ENCODE measurements at places on chromosomes 3 and 15. TPM values are rescaled to one million over a fixed set of nuclear protein-coding genes. Genes with fewer than 3 reads are reported as not detected.

DNA sequence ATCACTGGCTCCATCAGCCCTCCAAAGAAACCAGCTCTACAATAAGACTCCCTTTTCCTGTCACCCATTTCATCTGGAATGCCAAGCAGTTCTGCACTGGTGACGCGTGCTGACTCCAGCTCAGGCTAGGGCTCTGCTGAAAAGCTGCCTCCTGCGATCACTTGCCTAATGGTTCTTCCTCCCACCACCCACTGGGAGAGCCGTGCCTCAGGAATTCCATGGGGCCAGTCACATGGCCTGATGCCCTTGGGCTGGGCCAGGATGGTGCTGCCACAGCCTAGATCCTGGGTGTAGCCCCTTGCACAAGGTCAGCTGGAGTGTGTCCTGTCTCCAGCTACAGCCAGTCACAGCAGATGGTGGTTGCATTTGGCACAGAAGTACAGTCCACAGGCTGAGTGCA lies 98.9 kb downstream of the DNAJB8 start:
- no peak for DNase-seq
- H3K27me3 ChIP-seq = no peaks in the 10 kb centered on the region
- peaks cover 17% of the 10 kb centered on the region for H3K4me1 ChIP-seq
- no peak overlapping the region for H3K4me3 ChIP-seq
- H3K27ac ChIP-seq = no peak overlapping the region

Gene PIERCE2
- not detected for total RNA-seq

DNA sequence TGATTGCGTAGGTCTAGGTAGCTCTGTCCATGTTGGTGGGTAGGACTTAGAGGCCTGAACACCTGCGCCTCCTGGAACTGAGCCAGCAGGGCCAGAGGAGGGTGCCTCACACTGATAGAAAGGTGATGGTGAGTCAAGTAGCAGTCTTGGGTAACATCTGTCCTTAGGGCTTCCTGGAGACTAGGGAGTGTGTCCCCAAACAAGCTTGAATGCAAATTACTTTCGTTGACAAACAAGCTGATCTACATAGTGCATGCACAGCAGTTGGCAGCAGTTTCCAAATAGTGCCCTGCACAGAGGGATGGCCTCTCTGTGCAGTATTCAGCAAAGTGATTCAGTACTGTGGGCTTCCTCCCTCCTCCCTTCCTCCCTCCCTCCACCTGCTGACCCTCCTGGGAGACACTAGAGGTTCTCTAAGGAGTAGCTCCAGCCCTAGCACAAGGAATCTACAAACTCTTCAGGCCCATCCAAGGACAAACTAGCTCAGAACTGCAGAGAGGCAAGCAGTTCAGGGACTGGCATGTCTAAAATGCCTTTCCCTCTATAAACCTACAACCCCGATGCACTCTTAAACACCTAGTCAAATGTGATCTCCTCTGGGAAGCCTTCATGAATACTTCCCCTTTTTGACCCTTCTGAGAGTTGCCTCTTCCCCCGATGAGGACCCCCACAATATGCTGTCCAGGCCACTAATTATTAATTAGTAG lies 61.0 kb downstream of the TLE3 start:
- no peaks in the 10 kb centered on the region for H3K4me1 ChIP-seq
- no peaks in the 10 kb centered on the region for H3K36me3 ChIP-seq
- DNase-seq = no peak

Gene CASR
- not detected for total RNA-seq

DNA sequence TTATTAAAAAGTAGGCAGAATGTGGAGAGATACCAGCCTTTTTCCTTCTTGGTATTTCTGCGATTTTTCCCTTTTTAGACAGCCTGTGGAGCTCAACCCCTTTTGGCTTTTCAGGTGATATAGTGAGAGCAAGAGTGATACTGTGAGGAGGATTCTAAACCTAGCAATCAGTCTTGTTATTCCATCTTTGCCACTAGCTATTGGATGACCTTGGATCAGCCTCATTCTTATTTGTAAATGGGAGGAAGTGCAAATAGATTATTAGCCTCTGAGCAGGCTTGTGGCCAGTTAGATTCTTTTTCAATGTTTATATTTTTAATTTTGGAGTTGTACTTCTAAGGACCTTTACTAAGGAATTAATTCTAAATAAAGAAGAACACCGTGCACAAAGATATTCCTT lies 34.0 kb downstream of the IQGAP1 start:
- no peak overlapping the region for H3K4me3 ChIP-seq
- peak; percentile 60 for DNase-seq
- H3K27ac ChIP-seq = peak overlapping the region; percentile 18
- H3K36me3 ChIP-seq = no peaks in the 10 kb centered on the region
- H3K4me1 ChIP-seq = peaks cover 57% of the 10 kb centered on the region

Gene KIF15
- 33.8 TPM for total RNA-seq

DNA sequence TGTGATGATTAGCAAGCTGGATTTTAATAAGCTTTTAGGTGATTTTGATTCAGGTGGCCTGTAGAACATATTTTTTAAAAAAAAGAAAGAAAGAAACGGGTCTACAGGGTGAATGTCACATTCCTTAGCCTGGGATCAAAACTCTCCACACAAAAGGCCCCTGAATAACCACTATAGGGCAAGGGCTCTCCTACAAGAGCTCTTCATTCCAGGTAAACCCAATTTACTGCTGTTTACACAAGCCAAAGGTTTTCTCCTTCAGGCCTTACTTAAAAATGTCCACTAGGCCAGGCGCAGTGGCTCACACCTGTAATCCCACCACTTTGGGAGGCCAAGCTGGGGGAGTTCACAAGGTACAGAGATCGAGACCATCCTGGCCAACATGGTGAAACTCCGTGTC lies 8.3 kb downstream of the MSL2 start:
- H3K4me3 ChIP-seq = no peak overlapping the region
- peaks cover 2% of the 10 kb centered on the region for H3K36me3 ChIP-seq
- no peaks in the 10 kb centered on the region for H3K27me3 ChIP-seq
- H3K4me1 ChIP-seq = peaks cover 94% of the 10 kb centered on the region
- DNase-seq = no peak

DNA sequence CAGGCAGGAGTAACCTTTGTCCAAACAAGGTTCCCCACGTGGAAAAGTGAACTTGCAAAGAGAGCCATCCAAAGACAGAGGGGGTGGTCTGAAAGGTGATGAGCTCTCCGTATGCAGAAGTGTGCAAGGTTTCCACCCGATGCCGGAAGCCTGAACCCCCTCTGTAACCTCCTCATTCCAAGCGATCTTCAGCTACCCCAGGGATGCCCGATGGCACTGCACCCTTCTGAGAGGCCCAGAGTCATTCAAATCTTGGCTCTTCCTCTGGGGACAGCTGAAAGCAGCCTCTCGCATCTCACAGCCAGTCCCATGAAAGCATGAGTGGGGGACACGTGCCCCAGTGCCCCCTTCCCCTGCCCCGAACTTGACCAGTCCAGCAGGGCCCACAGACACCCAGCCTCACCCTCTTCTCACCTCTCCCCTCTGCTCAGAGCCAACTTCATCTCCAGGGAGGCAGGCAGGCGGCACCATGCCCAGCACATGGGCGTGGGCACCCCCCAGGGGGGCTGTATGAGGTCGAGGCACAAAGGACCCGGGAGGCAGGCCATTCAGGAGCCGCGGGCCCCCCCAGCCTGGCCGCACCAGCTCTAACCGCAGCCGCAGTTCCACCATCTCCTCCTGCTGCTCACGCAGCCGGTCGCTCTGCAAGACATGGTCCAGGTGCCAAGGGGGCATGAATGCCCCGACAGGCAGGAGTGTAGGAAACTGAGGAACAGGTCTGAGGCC lies 8.7 kb downstream of the KIF7 start:
- H3K4me1 ChIP-seq = peaks cover 6% of the 10 kb centered on the region
- H3K27ac ChIP-seq = no peak overlapping the region
- H3K27me3 ChIP-seq = no peaks in the 10 kb centered on the region
- no peak overlapping the region for H3K4me3 ChIP-seq

GRCh38 chr3:196650740-196651311 lies 11.3 kb downstream of the NRROS start:
- H3K27me3 ChIP-seq = peaks cover 34% of the 10 kb centered on the region
- no peak overlapping the region for H3K27ac ChIP-seq
- no peaks in the 10 kb centered on the region for H3K4me1 ChIP-seq
- DNase-seq = peak; percentile 36
- no peak overlapping the region for H3K4me3 ChIP-seq
